ENCODE measurements at places on chromosomes 5 and 9.
A peak's percentile ranks its signal among the peaks of the same experiment; 100 is the strongest.

DNA sequence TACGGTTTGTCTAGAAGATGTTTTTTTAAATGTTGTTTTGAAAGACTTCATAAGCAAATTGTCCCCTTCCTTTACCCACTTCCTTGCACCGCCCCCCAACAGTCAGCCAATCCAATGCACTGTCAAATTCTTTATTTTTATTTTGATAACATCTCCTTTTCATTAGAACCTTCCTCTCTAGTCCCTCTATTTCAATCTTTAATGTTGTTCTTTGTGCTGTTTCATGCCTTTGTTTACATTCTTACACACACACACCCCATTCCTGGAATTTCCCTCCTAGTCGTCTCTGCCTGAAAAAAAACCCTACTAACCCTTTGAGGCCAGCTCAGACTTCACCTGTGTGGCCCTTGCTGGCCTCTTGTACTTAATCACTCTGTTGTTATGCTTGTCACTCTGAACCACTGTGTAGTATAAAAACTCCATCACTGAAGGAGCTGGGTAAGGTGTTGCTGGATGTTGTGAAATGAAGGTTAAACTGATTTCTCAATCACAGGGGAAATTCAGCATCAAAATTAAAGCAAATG, 133.4 kb downstream of the UGCG start:
- DNase-seq, result no peak

GRCh38 chr5:154210163-154210562, 19.6 kb downstream of the GALNT10 start:
- DNase-seq, result no peak

DNA sequence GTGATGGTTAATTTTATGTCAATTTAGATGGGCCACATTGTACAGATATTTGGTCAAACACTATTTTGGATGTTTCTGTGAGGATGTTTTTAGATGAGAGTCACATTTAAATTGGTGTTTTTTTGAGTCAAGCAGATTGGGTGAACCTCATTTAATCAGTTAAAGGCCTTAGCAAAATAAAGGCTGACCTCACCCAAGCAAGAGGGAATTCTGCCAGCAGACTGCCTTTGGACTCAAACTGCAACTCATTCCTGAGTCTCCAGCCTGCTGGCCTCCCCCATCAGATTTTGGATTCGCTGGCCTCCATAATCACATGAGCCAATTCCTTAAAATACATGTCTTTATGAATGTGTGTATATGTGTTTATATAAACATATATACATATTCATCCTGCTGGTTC, 282.7 kb upstream of the POU5F2 start:
- DNase-seq, result no peak

GRCh38 chr5:64680289-64680688, 10.0 kb upstream of the SHISAL2B start:
- no peak for DNase-seq

GRCh38 chr9:92890761-92891160, 12.9 kb upstream of the ZNF484 start:
- DNase-seq, result no peak

- DNase-seq, result no peak
Measured at GRCh38 chr9:125635888-125636287, 71.1 kb downstream of the MAPKAP1 start.

DNA sequence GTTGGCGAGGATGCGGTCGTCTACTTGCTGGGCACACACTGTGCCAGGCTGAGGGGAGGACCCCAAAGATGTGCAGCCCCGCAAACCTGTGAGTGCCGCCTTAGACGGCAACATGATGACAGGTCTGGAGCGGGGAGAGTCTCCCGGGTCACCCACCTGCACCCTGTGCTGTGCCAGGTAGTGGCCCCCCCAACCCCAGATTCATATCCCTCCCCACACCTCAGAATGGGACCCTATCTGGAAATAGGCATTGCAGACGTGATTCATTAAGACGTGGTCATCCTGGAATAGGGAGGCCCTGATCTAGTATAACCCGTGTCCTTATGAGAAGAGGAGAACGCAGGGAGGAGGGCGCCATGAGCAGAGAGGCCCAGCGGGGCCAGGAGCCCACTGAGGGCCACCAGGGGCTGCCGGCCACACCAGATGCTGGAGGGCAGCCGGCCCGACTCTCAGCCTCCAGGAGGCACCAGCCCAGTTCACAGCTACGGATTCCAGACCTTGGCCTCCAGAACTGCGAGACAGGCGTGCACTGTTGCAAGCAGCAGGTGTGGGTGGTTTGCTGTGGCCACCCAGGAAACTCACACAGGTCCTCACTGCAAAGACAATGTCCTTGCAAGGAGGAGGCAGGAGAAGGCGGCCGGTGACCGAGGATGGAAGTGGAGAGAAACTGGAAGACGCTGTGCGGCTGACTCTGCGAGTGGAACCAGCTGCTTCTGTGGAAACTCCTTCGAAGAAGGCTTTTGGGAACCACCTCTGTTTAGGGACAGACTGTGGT, 131.9 kb upstream of the LPCAT1 start:
- DNase-seq, result no peak

- peak; percentile 42 for DNase-seq
Measured at GRCh38 chr5:78295035-78295961, 800 bp upstream of the AP3B1 start.

DNA sequence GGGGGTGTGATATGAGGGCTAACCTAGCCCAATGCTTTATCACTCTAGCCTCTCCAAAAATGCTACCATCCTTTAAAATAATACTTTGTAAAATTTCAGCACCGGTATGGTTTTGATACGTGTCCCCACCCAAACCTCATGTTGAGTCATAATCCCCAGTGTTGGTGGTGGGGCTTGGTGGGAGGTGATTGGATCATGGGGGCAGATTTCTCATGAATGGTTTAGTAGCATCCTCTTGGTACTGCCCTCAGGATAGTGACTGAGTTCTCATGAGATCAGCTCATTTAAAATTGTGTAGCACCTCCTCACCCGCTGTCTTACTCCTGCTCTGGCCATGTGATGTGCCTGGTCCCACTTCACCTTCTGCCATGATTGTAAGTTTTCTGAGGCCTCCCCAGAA, 35.0 kb upstream of the ANKH start:
- no peak for DNase-seq

DNA sequence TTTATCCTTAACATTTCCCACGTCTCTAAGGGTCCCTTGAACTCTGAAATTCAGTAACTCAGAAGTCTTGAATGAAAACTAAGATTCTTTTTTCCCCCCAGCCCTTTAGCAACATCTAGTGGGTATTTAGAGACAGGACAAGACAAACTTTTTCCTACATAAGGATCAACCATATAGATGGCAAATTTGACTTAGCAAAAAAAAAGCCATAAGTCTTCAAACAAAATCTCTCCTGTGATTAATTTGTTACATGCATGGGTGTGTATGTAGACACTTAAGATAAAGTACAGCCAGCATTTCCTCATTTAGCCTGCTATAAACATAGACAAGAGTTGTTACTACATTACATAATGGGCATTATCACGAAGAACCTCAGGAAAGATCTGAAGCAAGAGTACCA, 29.1 kb upstream of the ANKRD31 start:
- DNase-seq, result no peak

- no peak for DNase-seq
Measured at GRCh38 chr9:8924562-8924961, 1125.0 kb upstream of the DMAC1 start.

DNA sequence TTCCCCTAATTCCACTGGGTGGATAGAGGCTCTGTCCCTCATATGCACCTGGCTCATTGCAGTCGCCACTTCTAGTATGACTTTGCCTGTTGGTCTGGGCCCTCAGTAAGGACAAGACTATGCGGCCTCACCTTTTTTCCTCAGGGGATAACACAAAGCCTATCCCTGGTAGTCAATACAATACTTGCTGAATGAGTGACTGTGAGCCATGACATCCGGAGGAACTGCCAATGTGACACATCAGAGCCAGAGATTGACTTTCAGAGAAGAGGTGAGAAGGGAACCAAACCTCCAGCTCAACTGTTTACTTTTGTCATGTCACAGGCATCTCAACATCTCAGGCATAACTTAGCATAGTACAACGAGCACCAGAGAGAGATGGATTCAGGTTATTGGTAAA, 371.3 kb downstream of the DMRT2 start:
- DNase-seq, result no peak

- DNase-seq, result no peak
Measured at GRCh38 chr5:84573017-84573712, 188.5 kb upstream of the EDIL3 start.

DNA sequence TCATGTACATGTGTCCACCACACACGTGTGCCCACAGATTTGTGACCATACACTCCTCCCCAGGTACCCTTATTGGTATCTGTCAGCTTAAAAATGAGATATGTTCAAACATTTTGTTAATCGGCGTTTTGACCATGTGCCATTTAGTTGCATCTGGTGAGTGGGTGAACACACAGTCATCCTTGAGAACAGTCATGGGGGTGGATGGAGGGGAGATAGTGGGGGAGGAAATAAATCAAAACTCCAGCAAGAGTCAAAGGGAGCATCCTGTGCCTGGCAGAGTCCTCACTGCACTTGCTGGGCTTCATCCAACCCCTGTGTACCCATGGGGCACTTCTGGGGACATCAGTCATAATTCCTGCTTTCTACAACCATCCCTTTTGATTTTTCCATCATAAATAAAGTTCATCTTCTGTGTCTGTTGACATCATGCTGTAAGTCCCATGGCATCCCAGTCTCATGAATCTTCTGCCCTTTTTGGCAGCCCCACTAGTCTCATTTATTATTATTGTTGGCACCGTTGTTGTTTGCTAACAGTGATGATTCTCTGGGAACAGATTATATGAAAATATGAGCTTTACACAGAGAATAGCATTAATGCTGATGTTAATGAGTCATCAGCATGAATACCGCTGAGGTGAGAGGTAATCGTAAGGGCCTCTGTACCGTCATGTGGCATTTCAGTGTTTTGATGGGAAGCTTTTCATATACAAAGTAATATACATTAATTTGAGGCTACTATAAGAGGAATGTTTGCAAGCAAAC, 24.4 kb upstream of the CLK4 start:
- DNase-seq, result no peak

DNA sequence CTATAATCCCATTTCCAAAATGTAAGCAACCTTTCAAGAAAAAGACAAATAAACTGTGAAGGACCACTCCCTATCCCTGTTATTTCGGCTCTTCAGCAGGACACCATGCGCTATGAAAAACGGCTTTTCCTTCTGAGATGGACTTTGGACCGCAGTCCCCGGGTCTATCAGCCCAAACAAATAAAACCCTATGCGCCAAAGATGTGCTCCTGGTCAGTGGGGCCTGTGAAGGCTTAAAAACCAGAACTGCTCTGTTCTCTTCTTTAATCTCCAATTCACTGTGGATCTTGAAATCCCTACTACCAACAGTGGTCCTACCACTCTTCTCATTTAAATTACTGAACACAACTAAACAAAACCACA, 33.3 kb downstream of the RAPGEF1 start:
- no peak for DNase-seq

GRCh38 chr5:136819526-136820302, 454.4 kb upstream of the TRPC7 start:
- DNase-seq, result no peak

DNA sequence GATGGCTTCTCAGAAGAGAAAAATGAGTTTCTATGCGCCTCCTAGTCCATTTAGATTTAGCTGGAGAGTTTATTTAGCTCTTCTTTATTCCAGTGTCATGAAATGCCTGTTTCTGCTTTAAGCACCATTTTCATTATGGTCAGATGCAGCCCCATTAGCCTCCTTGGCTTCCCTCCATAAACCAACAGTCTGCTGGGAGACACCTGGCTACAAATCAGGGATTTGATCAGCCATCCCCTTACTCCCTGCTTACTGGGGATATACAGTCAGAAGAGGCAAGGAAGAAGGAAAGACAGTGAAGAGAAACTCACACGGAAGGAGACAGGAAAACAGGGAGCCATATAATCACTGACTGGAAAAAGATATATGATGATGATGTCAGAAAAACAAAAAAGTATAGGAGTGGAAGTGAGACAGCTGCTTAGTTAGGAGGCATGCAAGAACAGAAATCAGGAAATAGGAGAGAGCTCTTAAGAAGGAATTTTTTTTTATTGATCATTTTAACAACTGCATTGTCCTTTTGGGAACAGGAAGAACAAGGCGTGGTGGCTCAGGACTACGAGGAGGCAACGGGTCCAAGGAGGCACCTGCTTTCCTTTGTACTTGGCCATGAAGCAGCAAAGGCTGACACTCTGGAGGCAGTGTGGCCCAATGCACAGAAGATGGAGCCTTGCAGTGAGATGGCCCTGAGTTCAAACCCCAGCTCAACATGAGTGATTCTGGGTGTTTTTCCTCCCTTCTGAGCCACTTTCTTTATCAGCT, 56.1 kb downstream of the MED27 start:
- no peak for DNase-seq

GRCh38 chr9:128047231-128047630, 19.9 kb downstream of the NAIF1 start:
- DNase-seq, result no peak

DNA sequence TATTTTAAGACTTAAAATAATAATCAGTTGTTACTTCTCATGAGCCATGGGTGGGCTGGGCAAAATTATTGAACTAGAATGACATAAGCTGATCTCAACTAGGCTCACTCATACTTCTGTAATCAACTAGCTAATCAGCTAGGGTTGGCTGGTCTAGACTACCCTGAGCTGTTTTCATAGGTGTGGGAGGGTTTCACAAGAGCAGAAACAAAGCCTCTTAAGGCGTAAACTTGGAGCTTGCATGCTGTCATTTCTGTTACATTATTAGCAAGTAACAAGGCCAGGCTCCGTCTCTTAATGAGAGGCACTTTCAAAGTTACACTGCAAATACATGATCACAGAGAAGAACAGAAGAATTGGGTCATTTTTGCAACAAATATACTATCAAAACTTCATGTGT, 57.2 kb upstream of the GHR start:
- no peak for DNase-seq

DNA sequence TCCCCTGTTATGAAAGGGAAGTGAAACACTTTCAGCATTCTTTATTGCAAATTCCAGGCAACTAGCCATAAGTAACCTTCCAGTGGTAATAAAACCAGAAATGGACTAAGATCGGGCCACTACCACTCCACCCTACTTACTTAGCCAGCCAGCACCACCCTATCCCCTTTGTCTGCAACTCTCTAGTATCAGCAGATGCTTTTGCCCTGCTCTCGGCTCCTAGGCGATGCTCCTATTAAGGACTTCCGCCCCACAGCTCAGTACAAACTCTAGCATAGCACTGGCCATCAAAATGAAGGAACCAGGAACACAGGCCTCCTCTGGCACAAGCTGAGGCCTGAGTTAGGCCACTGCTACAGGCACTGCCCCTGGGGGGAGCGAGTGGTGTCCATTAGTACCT, 81.2 kb downstream of the GLDC start:
- no peak for DNase-seq

DNA sequence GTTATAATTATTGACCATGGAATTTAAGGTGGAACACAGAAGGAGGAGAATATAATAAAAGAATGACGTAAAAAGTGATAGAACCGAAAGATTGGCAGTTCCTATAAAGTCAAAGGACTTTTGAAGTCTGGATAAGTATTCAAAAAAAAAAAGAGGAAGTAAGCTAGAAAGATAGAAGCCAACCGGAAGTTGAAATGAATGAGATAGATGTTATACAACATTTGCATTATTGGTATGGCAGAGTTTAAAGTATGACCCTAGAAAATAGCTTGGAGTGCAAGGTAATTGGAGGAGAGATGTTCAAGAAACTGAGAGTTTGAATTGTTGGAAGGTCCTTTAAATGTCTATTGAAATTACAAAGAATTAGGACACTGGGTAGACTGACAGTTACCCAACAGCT, 293.6 kb downstream of the FER start:
- DNase-seq, result no peak
